ENCODE measurements at places on chromosomes 3 and 15.

DNA sequence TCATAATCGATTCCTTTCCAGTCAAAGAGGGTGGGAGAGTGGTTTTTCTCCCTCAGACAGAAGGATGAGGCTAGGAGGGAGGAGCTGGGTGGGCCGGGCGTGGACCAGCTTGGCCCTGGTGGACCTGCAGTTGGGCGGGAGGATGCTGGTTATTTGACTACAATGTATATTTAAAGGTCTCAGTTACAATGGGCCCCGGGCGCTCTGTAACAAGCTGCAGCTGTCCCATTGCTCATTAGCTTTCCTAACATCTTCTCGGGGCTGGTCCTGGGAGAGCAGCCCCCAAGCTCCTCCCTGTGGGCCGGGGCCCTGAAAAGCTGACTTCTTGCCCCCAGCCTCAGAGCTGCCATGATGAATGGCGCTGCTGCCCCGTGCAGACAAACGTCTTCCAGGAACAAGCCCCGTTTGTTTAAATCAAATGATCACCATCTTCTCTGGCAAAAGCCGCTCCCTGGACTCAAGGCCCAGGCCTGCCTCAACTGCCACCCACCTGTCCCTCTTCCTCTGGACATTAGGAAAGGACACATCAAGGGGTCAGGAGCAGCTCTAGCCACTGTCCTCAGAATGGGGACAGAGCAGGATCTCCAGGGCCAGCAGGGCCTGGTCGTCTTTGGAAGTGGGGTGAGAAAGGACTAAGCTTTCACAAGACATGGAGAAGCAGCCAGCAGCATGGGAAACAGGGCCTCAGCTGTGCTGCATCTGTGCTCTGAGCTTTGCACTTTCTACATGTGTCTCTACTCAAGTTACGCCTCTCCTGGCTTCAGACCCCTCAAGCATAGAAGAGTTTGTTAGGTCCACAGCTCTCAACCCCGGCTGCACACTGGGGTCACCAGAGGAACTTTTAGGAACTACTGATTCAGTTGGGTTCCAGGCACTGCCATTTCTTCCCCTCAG lies 38.6 kb downstream of the MAGEF1 start:
- no peak for DNase-seq

DNA sequence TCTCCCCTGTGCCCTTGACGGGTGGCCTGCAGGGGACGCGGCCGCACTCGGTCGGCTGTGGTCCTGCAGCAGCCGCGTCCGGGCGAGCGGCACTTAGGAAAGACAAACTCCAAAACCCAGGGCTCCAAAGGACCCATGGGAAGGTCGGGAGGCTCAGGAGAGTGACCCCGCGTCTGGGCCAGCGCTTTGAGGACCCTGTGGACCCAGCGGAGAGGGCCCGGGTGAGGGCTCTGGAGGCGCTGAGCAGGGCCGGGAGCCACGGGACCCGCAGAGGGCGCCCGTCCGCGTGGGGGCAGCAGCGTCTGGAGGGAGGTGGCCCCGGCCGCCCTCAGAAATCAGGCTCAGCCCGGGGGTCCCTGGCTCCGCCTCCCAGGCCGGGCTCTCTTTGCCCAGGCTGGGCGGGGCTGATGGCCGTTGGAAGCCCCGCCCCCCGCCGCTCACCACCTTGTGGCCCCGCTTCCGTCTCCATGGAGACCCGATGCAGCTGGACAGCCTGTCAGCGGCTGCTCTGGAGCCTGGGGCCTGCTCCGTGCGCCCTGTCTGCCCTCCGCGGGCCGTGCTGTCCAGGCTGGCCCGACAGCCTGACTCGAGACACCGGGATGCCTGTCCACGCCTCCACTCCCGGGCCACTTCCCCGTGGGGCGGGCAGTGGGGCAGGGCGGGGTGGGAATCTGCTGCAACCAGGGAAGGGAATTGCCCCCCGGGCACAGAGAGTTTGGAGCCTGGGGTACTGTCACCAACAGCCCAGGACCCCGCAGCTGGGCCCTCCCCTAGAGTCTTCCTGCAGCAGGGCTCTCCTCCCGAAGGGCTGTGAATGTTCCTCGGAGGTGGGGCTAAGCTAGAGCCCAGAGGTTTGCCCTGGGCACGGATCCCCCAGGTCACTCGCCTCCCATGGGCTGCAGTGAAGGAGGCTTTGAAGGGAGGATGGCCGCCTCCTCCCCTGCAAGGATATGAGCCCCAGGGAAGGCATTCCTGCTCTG lies 34.8 kb upstream of the RPL32 start:
- no peak for DNase-seq

DNA sequence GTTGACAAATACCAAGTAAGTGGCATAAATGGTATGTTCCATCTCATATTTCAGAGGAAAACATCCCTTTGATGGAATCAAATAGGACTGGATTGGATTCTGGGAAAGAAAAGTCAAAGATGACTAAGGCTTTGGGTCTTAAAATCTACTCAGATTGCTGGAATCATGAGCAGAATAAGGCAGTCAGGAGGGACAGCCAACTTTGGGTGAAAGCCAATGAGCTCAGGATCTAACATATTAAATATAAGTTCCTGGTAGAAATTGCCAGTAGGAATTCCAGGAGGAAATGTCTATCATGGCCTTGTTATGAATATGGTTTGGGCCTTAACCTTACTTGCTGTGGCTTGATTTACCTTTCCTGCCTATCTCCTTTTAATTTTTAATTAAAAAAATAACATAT lies 55.3 kb downstream of the ISL2 start:
- no peak for DNase-seq

DNA sequence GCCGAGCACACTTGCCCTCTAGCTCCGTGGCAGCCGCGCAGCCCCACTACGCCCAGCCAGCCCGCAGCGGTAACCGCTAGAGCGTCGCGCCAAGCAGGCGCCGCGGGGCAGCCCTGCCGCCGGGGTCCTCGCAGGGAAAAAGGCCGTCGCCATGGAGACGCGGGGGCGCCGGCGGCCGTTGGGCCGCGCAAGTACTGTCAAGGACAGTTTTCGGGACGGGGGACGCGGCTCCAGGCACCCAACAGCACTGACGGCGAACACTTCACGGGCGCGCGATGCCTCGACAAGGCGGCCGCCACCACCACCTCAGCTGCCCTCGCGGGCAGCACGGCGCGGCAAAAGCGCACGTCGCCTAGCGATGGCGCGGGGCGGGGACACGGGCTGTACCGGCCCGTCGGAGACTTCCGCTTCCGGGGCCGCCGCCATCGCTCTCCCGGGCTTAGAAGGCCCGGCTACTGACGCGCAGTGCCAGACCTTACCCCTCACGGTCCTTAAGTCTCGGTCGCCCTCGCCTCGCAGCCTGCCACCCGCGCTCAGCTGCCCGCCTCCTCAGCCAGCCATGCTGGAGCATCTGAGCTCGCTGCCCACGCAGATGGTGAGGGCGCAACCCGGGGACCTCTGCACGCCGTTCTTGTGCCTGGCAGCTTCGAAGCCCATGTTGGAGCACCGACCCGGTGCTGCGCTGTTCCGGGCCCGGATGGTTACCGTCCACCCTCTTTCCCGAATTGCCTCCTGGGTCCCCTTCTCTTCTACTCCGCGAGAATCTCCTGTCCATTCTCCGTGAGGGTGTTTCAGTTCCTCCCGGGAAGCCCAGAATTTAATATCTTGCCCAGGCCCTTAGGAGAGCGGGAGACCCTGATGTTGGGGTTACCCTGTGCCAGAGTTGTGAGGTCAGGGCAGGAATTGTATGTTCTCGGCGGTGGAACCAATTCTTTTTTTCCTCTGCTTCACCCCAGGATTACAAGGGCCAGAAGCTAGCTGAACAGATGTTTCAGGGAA lies at the start of the genes GLT8D1 and SPCS1:
GLT8D1 (minus strand) TSS at position 104 of the 999 bp plus-strand sequence. CDS start 5,331 bp downstream, outside the sequence.
SPCS1 (plus strand) TSS at position 419 of the 999 bp plus-strand sequence; CDS start at position 560, 141 bp downstream.
- DNase-seq = peak; percentile 84

GRCh38 chr15:52011711-52012144 lies 7.3 kb upstream of the MAPK6 start:
- DNase-seq = no peak

DNA sequence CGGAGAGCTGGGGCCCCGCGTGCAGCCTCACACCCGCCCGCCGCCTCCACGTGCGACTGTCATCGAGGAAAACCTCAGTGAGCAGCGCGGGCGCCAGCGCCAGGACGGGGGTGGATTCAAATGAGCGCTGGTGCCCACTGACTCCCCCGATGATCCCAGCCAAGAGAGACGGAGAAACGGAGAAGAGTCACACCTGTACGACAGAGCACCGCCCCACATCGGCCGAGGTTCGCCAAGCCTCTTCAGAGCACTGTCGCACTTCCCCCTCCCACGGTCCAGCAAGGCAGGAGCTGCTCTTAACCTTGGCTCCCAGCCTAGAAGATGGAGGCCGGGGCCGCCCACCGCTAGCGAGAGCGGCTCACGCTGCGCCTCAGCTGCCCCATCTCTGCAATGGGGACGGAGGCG lies 130.9 kb upstream of the IQSEC1 start:
- no peak for DNase-seq

- DNase-seq = no peak
These were observed 14.7 kb downstream of the USP50 start for GRCh38 chr15:50531766-50532165.

GRCh38 chr15:74565381-74566085 lies 24.5 kb downstream of the ARID3B start:
- no peak for DNase-seq

DNA sequence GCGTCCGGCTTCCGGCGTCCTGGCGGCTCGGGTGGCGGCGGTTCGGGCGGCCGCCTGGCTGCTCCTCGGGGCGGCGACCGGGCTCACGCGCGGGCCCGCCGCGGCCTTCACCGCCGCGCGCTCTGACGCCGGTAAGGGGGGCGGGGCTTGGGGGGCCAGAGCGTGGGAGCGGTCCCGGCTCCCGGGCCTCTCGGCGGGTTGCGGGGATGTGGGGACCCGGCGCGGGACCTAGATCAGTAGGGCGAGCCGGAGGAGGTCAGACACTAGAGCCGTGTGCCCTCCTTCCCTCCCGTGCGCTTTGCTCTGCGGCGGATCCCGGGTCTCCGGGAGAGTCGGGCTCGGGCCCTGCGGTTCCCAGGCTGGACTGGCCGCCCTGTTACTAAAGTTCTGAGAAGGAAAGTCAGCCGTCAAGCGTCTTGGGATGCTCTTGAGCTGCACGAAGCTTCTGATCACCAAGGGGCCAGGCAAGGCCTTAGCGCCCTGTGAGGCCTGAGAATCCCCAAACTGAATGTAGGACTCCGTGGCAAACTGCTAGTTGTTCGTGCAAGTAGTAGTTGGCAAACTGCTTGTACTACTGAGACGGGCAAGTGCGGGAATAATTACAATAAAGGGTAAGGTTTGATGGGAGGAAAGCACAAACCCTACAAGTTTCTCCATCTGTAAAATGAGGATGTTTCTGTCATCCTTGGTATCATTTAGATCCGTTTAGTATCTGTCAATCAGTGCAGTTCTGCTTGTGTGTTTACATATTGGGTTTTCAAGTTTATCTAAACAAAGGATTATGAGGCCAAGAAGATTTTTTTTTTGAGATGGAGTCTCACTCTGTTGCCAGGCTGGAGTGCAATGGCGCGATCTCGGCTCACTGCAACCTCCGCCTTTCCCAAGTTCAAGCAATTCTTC lies 587 bp downstream of the PIGX start:
- peak; percentile 55 for DNase-seq

- peak; percentile 85 for DNase-seq
These were observed 4.5 kb downstream of the HEMK1 start for GRCh38 chr3:50573566-50574443.

- no peak for DNase-seq
These were observed 31.6 kb downstream of the TSC22D2 start for GRCh38 chr3:150439657-150440056.

DNA sequence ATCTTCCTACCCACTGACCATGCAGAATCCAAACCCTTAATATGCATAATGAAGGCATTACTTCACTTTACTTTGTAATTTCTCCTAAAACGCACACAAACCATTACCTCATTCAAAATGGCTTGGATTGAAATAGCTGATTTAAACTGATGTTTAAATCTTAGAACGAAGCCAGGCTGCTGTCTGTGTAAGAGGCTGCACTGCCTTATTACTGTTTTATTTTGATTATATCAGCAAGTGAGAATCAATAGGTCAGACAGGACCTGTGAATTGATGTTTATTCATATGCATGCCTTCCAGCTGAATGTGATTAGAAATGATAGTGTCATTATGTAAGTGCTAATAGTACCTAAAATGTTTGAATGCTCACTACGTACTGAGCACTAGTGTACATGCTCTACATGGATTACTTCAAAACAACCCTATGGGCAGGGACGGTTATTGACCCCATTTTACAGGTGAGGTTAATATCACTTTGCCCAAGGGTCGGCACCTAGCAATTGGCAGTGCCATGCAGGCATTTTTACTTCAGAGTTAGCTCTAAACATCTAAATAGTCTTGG lies 314.2 kb upstream of the CBLB start:
- no peak for DNase-seq

DNA sequence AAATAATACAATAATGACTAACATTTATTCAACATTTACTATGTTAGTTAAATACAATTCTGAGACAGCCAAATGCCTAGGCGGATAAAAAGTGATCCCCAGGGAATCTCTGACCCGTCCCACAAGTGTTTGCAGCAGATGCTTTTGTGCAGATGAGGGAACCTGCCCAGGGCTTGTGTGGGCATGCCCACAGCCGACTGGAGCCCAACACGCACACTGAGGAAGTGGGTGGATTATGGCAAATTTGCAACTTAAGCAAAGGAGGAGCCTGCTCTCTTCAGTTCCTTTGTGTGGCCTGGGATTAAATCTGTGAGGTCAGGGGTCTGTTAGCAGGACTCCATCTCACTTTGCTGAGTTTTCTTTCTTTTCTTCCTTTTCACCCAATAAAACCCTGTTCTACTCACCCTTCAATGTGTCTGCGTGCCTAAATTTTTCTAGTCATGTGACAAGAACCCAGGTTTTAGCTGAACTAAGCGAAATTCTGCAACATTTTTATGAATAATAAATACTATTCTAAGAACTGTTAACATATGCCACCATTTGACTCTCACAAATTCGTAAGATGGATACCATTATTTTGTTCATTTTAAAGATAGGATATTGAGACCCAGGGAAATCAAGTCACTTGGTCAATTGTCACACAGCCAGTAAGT lies 13.9 kb upstream of the RTP1 start:
- DNase-seq = peak; percentile 23

DNA sequence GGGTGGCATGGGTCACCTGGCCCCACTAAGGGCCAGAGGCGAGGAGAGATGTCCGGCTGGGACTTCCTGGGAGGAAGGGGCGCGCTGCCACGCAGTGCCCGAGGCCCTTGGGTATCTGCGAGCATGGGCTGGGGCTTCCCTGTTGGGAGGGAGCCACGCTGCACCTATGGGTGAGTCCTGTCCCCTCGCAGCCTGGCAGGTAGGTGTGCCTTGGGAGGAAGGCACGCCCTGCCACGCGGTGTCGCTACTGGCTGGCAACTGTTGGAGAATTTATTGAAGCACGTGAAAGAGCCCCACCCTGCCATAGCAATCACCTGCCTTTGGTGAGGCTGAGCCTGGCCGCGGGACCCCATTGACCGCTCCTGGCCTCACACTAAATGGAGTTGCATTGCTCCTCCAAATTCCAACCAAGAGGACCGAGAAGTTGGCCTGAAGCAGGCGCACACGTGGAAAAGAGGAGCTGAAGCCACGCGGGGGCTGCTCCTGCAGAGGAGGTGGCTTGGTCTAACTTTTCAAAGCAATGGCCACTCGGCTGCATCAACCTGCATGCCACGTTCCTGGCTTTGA lies 134.2 kb downstream of the TJP1 start:
- no peak for DNase-seq

DNA sequence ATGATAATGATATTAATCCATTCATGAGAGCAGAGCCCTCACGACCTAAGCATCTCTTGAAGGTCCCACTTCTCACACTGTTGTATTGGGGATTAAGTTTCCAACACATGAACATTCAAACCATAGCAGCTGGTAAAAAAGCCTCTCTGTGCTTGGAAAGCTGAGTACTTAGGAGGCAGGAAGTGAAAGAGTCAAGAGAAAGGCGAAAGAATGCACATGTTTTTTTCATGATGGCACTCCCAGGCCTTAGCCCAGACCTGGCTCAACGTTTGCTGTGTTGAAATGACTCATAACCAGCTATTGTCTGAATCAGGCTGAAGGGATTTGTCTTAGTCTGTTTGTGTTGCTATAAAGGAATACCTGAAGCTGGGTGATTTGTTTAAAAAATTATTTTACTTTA lies 84.4 kb upstream of the RGMA start:
- DNase-seq = no peak
